ENCODE measurements at places on chromosomes 2 and 18.

DNA sequence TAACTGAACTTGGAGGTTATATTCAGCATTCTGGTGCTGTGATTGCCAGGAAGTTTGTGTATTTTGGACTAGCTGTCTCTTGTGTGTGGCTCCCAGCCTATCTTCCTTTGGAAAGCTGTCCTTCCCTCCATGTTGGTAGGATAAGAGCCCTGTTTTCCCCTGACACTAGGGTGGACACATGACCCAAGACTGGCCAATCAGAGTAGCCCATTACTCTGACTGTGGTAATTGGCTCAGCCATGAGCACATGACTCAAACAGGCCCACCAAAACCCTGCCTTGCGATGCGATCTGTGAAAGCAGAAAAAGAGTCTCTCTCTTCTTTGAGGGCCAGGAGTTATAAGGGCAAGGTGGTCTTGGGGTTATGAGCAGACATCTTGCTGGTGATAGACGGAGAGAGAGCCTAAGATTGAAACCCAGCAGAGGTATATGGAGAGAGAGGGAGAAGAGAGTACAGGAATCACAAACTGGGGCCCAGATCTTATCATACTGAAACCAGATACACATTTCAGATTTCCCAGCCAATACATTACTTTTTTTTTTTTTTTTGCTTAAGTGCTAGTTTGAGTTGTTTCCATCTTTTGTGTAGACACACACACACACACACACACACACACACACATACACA lies 45.3 kb upstream of the SERPINE2 start:
- no peak for DNase-seq

DNA sequence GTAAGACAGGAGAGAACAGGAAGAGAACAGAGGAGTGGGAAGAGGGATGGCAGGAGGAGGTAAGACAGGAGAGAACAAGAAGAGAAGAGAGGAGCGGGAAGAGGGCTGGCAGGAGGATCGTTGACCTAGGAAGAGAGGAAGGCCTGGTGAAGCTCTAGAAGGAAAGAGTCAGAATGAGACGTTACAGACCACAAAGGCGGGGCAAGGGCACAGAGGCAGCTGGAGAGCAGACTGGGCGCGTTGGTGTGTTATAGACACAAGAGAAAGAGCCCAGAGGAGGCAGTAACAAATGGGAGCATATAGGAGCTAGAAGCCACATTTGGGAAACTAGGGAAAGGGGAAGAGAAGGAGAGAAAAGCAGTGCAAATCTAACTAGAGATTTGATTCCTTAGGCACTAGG lies 26.6 kb downstream of the PTRHD1 start:
- DNase-seq: no peak

DNA sequence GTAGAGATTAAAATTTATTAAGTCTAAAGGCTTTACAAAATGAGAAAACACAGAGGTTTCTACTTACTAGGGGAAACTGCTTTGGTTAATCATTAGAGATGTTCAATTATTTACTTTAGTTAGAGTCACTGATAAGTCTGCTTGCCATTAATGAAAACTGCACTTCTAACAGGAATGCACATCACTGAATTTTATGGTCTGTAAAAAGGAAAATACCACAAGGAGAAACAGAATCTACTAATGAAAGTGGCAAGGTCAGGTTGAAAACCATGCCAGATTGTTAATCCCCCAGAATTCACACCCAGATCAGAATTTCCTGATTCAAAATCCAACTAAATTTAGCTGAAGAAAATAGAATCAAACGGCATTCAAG lies 90.5 kb upstream of the GRB14 start:
- DNase-seq: no peak

DNA sequence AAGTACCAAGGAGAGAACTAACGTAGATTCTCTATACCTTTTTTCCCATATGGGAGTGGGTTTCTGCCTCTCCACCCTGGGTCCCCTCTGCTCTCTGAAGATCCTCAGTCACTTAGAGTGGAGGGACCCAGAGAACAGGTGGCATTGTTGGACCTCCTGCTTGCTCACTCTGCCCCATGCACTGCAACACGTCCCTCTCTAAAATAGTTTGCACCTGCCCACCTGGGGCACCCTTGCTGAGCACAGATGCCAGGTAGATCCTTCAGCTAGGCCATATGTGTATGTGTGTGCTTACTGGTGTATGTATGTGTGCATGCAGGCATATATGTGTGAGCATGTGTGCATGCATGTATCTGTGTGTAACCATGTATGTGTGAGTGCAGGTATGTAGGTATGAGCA lies 2.2 kb downstream of the IL36RN start:
- DNase-seq: no peak

DNA sequence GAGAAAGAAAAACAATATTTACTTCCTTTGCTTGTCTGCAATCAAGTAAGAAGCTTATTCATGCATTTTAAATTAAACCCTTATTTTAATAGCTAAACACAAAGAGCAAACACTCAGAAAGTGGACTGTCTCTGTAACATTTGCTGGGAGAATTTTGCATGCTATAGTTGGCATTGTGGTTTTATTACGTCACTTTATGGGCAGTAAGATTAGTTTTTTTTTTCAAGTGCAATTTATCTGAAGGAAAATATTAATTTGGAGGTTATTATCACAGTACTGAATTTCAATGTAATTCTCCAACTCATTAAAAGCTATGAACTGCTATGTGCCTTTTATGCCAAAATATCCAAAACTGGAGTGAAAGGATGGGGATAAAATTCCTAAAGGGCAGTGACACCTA lies 103.3 kb downstream of the TMEFF2 start:
- DNase-seq: no peak

DNA sequence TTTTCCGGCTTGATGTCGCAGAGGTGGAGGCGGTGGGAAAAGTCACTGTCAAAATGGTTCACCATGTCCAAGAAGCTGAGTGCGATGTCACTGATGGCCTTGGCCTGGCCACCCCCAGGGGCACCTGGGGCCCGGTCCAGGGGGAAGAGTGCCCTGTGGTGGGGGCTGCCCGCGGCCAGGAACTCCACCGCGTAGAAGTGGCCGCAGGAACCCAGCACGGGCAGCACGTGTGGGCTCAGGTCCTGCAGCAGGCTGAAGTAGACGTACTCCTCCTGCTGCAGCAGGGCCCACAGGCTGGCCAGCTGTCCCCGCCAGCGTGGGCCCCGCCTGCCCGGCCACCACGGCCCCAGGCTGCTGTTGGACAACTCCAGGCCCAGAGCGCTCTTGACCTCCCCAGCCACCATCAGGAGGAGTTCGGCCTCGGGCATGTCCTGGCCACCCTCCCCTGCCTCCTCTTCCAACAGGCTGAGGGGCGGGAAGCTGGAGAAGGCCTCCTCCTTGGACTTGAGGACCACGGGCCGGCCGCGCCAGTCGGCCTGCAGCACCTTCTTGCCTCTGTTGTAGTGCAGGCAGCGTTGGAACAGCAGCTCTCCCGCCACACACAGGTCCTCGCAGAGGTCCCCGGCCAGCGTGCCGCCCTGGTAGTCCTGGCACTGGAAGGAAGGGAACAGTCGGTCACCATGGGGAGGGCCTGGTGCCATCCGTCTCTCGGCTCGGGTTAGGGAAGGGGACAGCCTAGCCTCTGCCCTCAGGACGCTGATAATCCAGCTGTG lies 10.3 kb downstream of the DIPK1C start:
- DNase-seq: no peak

- DNase-seq: peak; percentile 23
Measured at GRCh38 chr18:35386600-35387100, 9.5 kb upstream of the ZNF396 start.

- no peak for DNase-seq
Measured at GRCh38 chr2:25072606-25073005, 30.7 kb downstream of the EFR3B start.

Data from stimulated activated CD8-positive, alpha-beta memory T cell treated with anti-CD3 and anti-CD28 coated beads, Interleukin-15, amount 100 ng/mL, for 48 hours (primary cell).